Tibial nerve (tissue), 4 donors: ENCODE measurements at places on chromosomes 1 and 21.

DNA sequence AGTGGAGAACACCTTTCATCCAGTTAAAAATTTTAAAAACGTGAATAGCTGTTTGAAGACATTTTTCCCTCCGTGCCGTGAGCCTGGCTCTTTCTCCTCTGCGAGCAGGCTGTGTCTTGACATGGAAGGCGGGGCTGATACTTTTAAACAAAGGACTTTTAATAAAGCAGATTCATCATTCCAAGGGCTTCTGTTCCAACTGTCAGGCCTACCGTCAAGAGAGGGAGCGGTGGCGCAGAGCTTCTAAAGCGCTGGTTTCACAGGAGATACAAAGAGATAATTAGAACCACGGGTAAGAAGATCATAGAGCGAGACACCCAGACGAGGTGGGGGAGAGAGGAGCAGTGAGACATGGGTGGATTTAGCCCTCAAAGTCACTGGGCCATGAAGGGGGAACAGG lies 247.4 kb upstream of the C1orf174 start:
- no peak for DNase-seq

GRCh38 chr21:45332415-45332814 lies 44.7 kb upstream of the POFUT2 start:
- DNase-seq: no peak

DNA sequence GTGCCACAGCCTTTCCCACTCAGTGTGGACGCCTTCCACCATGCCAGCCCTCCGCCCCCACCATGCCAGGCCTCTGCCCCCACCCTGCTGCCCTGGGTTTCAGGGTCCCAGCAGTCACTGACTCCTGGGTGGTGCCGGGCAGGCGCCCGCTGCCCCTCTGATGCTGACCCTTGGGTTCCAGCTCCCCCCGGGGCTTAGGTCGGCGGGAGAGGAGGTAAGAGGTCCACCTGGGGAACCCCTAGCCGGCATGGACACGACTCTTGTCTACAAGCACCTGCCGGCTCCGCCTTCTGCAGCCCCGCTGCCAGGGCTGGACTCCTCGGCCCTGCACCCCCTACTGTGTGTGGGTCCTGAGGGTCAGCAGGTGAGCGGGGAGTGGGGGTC lies 7.0 kb upstream of the PFKL start:
- DNase-seq: no peak

DNA sequence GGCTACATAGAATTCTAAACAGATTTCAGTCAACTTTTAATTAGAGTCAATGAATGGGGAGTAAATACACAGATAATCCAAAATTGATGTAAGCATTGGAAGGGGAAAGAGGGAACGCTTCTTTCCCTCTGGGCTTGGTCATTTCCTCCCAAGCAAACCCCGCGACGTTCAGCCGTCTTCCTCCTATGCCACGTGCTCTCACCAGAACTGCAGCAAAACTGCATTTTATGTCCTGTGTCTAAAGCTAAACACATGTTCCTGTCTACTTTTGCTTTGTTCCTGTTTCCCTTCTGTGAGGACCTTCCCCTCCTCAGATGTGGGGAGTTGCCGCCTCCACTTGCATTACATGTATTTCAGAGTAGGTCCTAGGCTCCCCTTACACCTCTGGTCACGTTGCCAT lies 27.2 kb downstream of the UTP25 start:
- DNase-seq: no peak

DNA sequence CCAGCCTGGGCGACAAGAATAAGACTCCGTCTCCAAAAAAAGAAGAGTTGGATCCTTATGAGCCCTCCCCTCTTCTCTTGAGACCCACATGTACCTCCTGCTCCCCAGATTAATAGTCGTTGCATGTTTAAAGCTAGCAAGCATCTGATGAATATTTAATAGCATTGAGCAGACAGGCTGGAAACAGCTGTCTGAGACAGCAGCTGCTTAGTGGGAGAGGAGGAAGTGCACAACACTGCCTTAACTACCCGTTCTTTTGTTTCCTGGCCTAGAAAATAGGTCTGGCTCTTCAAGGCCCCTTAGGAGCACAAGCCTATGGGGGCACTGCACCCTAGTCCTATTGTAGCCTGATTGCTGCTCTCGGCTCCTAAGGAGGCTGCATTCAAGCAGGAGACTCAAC lies 17.3 kb upstream of the TMEM39B start:
- DNase-seq: no peak

GRCh38 chr1:181135815-181136737 lies 47.6 kb downstream of the IER5 start:
- no peak for DNase-seq

DNA sequence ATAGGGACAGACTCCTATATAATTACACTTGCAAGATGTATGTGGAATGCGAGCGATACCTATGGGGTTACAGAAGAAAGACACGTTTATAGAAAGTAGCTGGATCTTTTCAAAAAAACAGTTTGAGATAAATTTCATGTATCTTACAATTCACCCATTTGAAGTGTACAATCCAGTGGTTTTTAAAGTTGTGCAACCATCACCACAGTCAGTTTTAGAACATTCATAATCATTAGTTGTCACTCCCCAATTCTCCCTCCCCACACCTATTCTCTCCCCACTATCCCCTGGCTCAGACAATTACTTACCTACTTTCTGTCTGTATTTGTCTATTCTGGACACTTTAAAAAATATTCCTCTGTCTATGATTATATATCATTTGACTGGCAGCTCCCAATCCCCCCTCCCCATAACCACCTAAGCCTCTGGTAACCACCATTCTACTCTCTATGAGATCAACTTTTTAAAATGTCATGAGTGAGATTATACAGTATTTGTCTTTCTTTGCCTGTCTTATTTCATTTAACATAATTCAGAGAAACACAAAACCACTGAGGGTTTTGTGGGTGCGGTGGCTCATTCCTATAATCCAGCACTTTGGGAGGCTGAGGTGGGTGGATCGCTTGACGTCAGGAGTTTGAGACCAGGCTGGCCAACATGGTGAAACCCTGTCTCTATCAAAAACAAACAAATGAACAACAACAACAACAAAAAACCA lies 39.1 kb downstream of the MRPS6 start:
- no peak for DNase-seq

GRCh38 chr1:29162476-29163138 lies 19.1 kb downstream of the SRSF4 start:
- DNase-seq: no peak

DNA sequence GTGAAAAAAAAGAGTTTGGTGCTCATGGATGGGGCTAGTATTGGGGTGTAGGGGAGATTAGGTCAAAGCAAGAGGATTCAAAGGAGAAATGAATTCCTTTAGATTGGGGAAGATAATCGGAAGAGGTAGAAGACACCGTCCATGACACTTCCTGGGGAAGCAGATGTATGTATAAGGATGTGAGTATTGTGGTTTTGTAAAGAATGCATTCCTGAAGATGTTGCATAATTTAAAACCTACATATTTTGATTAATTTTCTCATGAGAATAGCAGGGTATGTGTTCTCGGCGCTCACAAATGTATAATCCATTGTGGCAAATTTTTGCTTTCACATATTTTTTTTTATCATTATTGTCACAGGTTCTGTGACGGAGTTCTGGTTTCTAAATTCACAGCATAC lies 5.5 kb upstream of the LGALS8 start:
- no peak for DNase-seq

- peak; percentile 50 for DNase-seq
Observed at GRCh38 chr1:186618401-186619170, 61.6 kb downstream of the PTGS2 start.
